Activated CD8-positive, alpha-beta memory T cell treated with anti-CD3 and anti-CD28 coated beads for 1 hour (primary cell): ENCODE measurements at places on chromosomes 11 and 22.
A peak's percentile ranks its signal among the peaks of the same experiment; 100 is the strongest.

- no peak for DNase-seq
Observed at GRCh38 chr11:126159719-126160344, 51.6 kb downstream of the RPUSD4 start.

GRCh38 chr11:95835768-95836488, 45.6 kb downstream of the CEP57 start:
- DNase-seq = peak; percentile 15

DNA sequence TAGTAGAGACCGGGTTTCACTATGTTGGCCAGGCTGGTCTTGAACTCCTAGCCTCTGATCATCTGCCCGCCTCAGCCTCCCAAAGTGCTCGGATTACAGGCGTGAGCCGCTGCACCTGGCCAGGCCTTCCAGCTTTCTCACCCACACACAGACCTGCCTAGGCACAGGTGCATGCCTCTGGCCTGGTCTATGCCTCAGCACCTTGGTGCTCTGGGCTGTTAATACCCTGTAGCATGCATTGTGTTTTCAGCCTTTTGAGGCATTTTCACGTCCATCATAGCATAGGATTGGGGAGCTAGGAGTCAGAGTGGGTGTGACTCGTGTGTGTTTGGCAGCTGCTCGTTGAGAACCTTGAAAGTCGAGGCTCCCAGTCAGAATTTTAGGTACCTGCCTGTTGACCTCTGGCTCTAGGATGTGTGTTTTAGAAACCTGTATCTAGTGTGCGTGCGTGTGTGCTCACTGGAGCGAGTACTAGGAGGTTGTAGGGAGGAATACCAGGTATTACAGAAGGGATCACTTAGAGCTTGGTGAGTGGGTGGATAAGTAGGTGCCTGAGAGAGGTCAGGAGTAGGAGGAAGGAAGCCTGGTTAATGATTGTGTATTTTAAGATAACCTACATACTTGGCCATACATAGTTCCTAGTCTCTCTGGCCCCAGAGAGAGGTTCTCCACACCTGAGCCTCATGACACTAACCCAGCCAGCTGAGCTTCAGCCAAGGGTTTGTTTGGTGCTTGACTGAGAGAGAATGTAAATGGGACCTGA, 20.0 kb downstream of the CRKL start:
- DNase-seq = no peak

DNA sequence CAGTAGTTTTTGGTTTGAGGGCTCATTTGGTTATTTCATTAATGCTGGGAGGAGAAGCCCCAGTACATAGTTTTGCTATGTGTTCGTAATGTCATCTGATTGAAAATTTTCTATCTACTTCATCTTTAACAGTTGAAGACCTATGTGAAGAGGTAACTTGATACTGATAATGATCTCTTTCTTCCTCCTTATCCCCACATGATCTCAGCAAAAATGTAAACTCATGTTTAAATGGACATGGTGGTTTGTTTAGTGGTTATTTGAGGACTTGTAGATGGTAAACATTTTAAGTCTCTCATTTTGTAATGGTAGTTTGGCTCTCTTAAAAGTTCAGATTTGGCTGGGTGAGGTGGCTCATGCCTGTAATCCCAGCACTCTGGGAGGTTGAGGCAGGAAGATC, 53.7 kb upstream of the SPTBN2 start:
- no peak for DNase-seq

DNA sequence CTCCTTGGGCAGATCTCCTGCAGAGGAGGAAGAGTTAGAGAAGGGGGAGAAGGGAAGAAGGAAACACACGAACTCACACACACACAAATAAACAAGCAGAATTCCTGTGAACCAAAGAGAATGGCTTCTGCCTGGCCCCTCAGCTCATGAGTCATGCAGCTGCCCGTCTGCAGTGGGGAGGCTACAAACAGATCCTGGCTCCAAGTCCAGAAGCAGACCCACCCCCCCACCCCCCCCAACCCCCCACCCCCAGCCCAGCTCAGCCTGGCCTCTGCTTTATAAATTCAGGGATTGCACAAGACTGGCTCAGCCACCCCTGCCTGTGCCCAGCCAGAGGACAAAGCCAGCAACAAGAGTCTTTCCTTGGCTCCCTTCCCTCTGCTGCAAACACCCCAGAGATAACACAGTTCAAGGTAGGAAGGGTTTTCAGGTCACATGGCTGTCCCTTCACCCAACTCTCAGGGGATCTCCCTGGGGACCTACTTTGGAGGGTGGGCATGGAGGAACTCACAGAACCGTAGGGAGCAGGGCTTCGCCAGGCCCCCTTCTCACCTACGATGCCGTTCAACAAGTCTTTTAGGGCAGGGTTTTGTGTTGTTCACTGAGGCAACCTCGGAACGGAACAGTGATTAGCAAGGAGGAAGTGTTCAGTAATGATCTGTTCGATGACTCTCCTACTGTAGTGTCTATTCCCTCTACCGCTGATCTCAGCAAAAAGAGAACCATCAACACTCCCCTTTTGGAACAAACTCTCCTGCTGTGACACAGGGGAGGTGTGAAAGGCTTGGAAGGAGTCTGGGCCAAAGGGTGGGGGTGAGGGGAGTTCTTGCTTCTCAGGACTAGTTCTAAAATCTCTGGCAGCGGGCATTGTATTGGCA, 35.5 kb downstream of the RPL27A start:
- DNase-seq = no peak

DNA sequence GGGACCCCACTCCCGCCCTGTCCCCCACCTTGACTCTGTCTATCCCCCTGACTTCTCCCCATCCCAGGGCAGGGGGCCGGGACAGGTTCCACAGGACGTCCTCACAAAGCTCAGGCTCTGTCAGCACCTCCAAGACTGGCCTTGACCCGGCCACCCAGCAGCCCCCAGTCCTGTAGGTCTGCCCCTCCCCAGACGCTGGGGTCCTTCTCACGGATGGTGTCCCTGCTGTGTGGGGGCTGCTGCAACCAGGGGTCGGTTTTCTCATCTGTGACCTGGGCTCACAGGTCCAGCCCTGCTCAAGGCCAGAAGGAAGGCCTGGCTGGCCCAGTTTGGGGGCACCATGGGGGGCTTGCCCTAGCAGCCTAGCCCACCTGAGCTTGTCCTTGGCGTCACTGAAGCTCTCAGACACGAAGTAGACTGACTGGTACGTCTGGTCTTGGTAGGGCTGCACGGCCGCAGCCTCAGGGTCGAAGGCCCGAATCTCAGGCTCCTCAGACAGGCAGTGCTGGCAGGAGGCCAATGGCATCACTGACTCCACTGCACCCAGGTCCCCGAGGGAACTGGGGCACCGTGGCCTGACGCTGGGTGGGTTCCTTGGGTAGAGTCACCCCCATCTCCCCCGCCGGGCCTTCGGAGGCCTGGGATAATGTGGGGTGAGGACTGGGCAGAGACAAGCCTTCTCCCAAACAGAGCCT, 4.0 kb upstream of the INS start:
- DNase-seq = no peak

- no peak for DNase-seq
Observed at GRCh38 chr11:69924308-69925161, 105.3 kb upstream of the FGF3 start.

DNA sequence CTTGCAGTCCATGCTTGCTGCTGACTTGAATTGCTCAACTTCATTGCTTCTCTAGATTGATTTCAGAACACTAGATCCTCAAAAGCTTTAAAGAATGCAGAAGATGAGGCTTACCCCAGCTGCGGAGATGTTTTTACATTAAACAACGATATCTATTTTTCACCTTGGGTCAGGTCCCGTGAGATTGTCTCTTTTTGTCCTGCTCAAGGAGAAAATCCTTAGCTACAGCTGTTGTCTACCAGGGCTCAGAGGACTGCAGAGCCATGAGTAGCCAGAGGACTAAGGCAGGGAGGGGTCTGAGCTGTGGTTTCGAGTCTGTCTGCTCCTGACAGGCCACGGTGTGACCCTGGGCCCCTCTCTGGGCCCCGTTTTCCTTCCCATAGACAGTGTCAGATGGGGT, 51.4 kb downstream of the PKNOX2 start:
- DNase-seq = no peak

GRCh38 chr22:21652547-21653545, 10.7 kb downstream of the SDF2L1 start:
- DNase-seq = no peak

GRCh38 chr22:49587987-49588386, 239.7 kb downstream of the BRD1 start:
- no peak for DNase-seq

DNA sequence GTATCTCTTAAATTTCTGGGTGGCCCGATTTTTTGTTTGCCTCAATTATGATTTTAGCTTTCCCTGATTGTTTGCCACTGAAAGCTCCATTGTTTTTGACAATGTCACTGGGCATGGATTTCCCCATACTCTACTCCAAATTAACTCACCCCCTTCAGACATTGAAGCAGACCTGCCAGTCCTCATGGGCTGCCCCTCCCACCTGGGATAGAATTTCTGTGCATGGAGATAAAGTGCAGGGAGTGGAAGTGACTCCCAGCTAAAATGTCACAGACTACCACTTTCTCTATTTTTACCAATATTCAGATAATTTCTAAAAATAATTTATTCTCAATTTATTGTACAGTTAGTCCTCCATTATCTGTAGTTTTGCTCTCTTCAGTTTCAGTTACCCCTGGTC, 79.1 kb upstream of the CLPB start:
- DNase-seq = no peak

- DNase-seq = no peak
Observed at GRCh38 chr22:33658775-33659174, 261.5 kb downstream of the LARGE1 start.

GRCh38 chr22:44753189-44754042, 1.0 kb downstream of the ARHGAP8 start:
- no peak for DNase-seq

DNA sequence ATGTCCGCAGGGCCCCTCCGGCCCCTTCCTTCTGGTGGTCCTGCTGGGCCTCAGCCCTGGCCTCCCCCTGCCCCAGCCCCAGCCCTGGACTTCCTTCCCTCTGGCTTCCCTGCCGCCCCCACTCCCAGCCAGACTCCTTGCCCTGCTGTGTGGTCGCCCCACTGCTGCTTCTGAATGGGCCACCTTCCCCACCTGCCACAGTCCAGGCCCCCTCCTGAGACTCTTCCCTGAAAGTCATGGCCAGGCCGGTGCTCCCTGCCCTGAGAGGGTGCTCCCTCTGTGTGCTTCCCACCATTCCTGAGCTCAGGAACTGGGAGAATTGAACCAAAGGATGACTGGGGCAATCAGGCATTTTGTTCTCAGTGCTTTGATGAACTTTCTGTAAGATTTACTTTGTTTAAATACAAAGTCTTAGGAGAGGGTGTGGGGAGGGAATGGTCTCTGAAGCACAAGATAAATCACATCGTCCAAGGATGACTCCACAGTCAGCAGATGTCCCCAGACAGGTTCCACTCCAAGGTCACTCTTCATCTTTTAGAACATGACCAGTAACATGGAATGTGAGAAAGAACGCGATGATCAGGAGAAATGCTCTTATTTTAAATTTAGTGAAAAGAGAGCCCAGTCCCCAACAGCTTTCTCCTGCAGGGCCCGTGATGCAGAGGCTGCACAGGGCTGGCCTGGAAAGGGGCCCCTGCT, 774 bp downstream of the APOBEC3D start:
- no peak for DNase-seq

GRCh38 chr22:35721960-35722359, 4.3 kb downstream of the APOL5 start:
- DNase-seq = no peak

DNA sequence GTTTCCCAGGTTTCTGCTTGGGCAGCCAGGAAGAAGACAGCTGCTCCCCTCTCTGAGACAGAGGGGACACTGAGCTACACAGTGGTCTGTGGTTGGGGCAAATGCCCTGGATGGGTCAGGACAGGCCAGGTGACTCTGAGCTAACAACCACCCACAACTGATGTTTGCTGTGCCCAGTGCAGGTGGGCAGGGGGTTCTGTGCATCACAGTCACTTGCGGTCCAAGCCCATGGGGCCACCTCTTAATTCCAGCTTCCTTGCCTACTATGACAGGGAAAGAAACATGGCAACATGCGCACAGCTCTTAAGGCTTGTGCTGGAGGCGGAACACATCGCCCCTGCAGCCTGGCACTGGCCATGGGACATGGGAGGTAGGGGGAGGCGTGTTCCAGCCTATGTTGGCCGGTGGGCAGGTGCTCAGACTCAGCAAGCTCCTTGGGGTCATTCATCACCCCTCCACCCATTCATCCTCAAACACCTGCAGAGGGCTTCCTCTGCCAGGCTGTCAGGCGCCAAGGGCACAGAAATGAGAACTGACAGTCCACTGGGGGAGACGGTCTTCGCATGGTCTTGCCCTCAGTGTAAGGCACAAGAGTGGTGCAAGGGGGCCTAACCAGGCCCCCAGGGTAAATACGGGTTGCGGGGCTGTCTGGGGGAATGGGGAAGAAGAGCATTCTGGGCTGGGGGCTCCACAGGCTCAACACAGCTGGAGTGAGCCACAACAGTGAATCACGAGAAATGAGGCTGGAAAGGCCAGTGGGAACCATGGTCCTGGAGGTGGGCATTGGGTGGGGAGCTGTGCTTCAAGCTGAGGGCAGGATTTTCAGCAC, 55.6 kb downstream of the ARFGAP3 start:
- DNase-seq = no peak

DNA sequence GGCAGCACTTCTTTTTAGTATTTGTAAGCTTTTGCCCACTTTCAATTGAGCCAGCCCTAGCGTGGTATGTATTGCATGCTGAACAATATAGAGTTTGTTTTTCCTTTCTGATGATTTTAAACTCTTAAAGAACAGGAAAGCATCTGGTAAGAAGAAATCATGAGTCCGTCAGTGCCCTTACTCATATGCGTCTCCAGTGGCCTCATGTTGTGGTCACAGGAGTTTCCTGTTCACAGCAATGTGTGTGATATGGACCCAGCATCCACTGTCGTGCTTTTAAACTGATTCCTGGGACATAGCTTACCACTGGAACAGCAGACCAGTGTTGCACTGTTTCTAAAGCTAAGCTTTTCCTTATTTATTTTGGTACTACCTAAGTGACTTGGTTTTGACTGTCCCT, 40.1 kb downstream of the BID start:
- no peak for DNase-seq

GRCh38 chr11:106306942-106307341, 229.5 kb downstream of the AASDHPPT start:
- DNase-seq = no peak

- DNase-seq = no peak
Observed at GRCh38 chr11:120188811-120189455, 21.9 kb upstream of the OAF start.

DNA sequence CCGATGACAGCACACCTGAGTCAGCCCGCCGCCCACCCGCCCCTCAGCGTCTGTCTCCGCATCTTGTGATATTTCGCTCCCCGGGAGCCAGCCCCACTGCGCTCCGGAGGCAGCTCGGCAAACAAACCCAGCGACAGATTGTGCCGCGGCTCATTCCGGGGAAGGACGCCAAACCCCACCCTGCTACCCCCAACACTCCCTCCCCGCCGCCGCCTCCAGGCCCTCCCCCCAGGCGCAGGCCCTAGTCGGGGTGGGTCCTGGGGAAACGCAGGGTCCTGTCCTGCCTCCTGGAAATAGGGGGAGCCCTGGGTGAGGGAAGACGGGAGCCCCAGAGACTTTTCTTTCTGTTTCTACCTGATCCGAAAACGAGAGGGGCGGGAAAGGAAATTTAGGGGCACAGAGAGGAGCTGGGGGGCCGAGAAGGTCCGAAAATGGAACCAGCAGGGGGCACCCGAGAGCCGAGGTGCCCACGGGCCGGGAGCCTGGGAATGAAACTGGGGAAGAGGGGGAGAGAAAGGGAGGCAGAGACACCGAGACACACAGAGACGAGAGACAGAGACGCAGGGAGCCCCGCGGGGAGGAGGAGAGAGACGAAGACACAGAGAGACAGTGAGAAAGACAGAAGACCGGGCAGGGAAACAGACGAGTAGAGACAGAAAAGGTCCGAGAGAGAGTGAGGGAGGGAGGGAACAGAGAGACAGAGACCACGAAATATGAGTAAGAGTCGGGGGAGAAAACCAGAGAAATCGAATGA, 1.7 kb upstream of the RTN4RL2 start:
- no peak for DNase-seq

GRCh38 chr11:125416981-125417935, 78.8 kb downstream of the FEZ1 start:
- DNase-seq = no peak
